ENCODE measurements at places on chromosomes 4 and X.

- DNase-seq = no peak
These were observed 170.9 kb downstream of the COL25A1 start for GRCh38 chr4:109131559-109131958.

- DNase-seq = no peak
These were observed 669.9 kb upstream of the NR3C2 start for GRCh38 chr4:149112109-149112508.

- no peak for DNase-seq
These were observed 187.3 kb upstream of the LEF1 start for GRCh38 chr4:108355902-108356535.

DNA sequence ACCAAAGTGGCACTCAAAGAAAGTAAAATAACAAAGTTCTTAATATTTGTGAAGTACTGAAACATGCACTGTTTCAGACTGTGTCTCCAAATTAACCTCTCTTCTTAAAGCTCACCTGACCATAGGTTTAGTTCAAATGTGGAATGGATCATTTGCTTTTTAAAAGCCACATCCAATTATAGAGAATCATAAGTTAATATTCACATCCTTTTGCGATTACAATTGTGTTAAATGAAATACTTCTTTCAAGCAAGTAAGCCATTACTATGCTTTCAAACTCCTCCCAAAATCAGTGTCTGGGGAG, 95.3 kb upstream of the PTPN13 start:
- no peak for DNase-seq

- no peak for DNase-seq
These were observed 93.1 kb downstream of the PCDH19 start for GRCh38 chrX:100316987-100317386.

GRCh38 chr4:142813388-142813787, 32.7 kb downstream of the INPP4B start:
- DNase-seq = no peak

DNA sequence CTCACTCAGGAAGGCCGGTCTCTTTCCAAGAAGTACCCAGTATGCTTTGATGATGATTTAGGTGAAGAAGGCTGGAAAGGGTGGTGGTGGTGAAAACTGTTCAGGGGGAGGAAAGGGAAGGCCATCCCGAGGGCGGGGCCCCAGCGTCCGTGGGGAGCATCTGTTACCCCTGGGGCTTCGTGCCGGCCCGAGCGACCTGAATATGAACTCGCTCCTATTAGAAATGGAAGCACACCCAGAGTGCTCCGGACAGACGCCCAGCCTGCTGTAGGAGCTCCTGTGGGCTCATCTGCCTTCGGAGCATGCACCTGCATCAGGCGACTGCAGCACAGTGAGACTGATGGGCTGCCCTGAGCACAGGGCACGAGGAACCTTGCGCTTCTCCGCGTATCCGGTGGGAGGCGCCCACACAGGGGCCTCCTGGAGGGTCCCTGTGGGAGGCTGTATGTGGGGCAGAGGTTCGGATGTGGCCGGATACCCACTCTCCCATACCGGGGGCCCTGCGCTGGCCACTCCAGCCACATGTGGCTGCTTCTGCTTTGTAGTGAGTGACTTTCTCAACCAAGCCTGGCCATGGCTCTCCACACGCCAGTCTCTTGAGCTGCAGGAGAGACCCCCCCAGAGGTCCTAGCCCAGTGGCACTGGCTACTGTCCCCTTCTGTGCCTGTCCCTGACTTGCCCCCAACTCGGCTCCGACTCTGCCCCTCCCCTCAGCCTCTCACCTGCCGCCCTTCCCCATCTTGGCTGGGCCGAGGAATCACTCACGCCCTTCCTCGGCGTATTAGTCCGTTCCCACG, 36.7 kb downstream of the FGFRL1 start:
- no peak for DNase-seq

- no peak for DNase-seq
These were observed 7.8 kb upstream of the XK start for GRCh38 chrX:37677765-37678164.

- no peak for DNase-seq
These were observed 129.1 kb upstream of the LDB2 start for GRCh38 chr4:17027495-17027894.

DNA sequence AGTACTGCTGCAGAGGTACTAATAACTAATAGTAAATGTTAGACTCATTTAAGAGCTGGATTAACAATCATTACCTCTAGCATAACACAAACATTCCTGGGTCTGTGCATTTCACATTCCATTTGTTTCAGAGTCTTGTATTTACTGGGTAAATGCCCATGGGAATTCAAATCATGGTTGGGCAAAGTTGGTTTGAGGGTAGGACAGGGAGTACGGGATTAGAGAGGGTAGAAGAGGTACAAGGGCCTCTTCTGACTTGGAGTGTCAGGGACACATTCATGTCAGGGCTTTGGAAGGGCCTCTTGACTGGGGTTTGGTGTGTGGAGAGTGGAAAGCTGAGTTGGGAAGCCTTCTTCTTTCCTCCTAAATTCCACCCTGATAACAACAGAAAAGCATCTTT, 65.9 kb downstream of the WWC2 start:
- DNase-seq = no peak

DNA sequence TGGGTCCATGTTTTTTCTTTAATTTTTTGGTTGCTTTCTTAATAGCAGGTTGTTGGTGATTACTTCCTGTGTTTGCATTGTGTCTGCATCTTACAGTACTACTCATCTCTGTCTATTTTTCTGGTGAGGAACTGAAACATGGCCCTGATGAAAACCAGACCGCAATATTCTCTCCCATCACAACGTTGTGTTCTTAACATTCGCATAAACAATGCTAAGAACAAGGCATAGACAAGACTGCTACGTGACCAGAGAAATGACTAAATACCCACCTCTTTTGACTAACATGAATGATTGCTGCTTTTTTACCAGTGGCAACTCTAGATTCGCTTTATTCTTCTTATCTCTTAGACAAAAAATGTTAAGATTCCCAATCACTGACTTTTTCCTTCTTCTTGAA, 179.1 kb downstream of the GC start:
- no peak for DNase-seq

GRCh38 chr4:99946356-99947189, at the start of gene DNAJB14:
Gene DNAJB14 (minus strand): TSS chr4:99946618. CDS start chr4:99946571, 47 bp downstream.
- DNase-seq = peak; percentile 84

DNA sequence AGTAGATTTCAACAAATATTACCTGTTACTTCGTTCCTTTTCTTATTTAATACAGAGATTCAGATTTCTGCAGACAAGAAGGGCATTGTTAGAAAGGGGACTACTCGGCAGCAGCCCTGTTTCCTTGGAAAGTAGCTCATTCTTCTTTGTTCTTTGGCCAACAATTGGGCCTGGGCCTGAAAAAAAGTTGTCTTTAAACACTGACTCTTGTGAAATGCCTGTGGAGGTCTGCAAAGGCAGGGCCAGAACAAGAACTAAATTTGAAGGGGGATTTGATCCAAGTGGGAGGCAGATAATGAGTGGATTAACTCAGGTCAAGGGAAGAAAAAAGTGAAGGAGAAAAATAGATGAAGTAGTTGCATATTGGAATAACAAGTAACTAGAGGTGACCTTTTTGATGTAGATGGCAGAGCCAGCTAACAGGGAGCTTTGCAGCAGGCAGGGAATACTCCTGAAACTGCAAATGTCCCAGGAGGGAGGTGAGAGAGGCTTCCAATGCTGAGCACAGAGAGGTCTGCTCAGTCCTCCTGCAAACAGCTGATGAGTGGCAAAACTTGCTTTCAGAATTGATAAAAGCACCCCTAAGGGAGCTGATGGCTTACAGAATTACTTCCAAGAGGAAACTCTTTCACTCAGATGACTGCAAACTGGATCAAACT, 393.2 kb upstream of the HS3ST1 start:
- no peak for DNase-seq

GRCh38 chr4:2604614-2605013, 68.2 kb downstream of the FAM193A start:
- DNase-seq = no peak

DNA sequence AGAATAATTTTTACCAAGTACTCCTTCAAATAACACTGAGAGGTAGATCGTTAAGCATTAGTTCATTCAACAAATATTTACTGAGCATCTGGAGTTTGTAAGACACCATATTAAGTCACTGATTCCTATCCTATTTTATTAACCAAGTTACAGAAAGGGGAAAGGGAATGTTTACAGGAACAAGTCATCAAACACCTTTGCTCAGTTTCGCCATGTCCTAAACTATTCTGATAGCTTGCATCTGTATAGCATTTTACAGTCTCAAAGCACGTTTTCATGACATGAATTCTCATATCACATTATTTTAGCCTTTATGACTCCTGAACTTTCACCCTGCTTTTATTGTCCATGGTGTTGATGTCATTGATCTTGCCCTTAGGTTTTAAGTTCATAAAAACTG, 89.2 kb downstream of the AREG start:
- DNase-seq = no peak

GRCh38 chr4:37627263-37627662, 58.9 kb downstream of the RELL1 start:
- no peak for DNase-seq

DNA sequence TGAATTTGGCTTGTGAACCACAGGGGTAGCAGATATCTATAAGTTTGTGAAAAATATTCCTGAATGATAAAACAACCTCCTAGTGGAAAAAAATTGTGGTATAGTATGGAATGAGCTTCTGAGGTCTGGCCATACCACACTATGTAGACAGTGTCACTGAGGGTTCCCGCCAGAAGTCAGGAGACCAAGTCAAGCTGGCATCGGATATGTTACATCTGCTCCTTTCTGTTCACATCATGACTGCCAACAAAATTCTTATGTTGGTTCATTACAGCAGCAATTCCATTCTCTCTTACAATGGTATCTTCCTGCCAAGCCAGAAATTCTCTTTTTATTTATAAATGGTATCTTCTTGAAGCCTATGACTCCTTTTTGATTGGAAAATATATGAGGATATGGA, 273.0 kb downstream of the PPP3CA start:
- no peak for DNase-seq

GRCh38 chr4:140326395-140326993, 47.0 kb upstream of the SCOC start:
- DNase-seq = no peak

DNA sequence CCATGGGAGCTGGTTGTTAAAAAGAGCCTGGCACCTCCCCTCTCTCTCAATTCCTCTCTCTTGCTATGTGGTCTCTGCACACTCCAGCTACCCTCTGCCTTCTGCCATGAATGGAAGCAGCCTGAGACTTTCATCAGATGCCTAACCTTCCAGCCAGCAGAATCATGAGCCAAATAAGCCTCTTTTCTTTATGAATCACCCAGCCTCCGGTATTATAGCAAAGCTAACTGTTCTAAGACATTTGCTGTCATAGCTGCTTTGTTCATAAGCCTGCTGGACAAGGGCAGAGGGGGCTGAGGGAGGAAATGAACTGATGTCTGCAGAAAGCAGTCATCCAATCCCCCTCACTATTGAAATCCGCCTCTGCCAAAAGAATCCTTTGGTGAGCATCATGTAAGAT, 196.7 kb downstream of the ZNF330 start:
- no peak for DNase-seq

- no peak for DNase-seq
These were observed 95.1 kb downstream of the RASL11B start for GRCh38 chr4:52957220-52957686.

DNA sequence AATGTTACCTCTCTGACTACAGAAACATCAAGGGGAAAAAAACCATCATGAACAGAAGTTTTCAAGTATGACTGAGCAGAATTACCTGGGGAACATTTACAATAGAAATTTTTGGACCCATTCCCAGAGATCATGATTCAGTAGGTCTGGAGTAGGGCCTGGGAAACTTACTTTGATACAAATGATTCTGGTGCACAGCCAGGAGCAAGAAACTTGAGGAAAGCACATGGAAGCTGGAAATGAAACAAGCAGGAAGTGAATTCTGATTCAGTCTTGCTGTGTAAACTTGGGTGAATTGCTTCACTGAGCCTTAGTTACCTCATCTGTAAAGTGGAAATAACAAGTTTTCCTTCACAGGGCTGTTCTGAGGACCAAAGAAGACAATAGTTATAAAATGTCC, 192.5 kb upstream of the TAPT1 start:
- no peak for DNase-seq

Data from activated CD8-positive, alpha-beta memory T cell treated with anti-CD3 and anti-CD28 coated beads, Interleukin-2, amount 10 ng/mL, durations not matched to agents 7 days and 5 days (primary cell).